T-helper 1 cell (primary cell): ENCODE measurements at places on chromosomes 5 and 9.

- no peak for DNase-seq
These were observed 76.6 kb upstream of the XPA start for GRCh38 chr9:97773723-97774122.

- DNase-seq: no peak
These were observed 3.9 kb upstream of the BARX1 start for GRCh38 chr9:93958819-93959682.

DNA sequence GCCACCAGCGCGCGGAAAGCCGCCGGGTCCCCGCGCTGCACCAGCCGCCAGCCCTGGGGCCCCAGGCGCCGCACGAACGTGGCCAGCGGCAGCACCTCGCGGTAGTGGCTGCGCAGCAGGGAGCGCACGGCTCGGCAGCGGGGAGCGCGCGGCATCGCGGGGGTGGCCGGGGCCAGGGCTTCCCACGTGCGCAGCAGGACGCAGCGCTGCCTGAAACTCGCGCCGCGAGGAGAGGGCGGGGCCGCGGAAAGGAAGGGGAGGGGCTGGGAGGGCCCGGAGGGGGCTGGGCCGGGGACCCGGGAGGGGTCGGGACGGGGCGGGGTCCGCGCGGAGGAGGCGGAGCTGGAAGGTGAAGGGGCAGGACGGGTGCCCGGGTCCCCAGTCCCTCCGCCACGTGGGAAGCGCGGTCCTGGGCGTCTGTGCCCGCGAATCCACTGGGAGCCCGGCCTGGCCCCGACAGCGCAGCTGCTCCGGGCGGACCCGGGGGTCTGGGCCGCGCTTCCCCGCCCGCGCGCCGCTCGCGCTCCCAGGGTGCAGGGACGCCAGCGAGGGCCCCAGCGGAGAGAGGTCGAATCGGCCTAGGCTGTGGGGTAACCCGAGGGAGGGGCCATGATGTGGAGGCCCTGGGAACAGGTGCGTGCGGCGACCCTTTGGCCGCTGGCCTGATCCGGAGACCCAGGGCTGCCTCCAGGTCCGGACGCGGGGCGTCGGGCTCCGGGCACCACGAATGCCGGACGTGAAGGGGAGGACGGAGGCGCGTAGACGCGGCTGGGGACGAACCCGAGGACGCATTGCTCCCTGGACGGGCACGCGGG is at the start of gene TERT:
Gene TERT (minus strand): TSS at position 234 of the 815 bp plus-strand sequence. CDS start 79 bp downstream, at position 155.
- peak; percentile 68 for DNase-seq

- DNase-seq: no peak
These were observed 38.4 kb downstream of the PRRX2 start for GRCh38 chr9:129703667-129704355.

DNA sequence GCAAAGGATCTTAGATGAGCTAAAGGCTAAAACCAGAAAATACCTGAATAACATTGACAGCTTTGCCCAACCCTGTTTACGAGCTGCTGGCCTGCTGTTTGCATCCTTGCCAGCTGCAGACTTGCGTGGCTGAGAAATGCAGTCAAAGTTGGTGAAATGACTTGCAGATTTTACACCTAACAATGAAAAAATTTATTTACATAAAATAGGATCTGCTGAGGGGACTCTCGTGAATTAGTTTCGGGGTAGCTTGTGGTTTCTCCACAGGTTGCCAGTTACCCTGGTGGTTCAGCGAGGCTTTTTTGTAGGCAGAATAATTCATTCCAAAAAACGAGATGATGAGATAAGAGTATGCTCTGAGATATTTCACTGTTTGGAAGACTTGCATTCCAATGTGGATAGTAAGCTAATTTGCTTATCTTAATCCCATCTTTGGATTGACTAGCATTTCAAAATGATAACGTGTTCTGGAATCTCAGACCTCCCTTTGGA is 65.7 kb upstream of the FANCC start:
- DNase-seq: no peak

DNA sequence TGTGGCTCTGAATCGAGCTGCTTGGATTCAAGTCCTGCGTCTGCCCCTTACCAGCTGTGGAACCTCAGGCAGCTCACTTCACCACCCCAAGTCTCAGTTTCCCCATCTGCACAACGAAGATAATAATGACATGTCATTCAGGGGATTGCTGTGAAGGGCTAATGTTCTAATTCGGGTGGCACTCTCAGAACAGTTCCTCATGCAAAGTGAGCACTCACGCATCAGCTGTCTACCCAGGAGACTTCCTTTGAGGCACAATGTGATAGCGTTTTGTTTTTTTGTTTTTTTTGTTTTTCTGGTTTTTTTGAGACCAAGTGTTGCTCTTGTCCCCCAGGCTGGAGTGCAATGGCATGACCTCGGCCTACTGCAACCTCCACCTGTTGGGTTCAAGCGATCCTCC is 56.4 kb downstream of the NTNG2 start:
- DNase-seq: no peak

DNA sequence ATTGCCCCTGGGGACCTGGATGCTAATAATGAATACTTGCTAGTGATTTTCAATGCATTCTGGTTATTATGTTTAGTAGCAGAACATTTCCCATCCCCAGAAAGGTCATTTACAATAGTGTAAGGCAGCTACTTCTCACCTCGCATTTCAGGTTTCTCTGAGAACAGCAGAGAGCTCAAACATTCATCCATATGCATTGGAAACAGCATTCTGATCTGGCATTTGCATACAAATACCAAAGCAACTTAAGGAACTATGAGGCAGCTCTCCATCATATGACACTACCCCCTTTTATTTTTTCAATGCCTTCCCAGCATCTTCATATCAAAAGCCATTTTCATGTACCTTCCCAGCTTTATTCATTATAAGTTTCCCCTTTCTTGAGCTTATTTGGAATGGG is 6.4 kb downstream of the PPP2R2B start:
- no peak for DNase-seq

DNA sequence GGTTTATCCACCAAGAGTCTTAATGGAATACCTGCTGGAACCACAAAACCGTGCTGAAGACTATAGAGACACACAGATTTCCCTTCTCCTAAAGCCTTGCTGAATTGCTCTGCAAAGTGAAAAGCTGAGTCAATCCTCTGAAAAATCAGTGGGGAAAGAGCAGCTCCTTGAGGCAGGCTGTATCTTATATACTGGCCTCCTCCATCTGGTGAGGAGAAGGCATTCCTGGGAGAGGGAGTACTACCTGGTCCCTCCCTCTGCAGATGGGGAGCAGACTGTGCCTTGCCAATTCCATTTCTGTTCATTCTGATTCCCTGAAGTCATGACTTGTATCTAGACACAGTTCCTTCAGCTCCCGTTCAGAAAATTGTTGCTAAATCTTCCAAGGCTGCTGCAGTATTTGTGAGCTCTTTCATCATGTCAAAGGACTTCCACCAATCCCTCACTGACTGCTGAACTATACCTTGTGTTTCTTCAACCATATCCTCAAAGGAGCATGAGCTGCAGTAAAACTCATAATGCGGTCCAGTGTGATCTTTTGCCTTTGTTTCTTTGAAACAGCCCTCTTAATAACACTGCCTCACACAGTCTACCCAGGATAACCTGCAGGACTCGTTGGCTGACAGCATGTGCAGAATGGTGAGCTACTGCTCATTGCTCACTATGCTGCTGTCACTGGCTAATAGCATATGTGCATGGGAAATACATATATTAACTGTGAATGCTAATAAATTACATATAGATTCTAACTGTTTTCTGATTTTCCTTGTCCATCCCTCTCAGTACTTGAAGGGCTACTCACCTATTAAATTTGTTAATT is 84.5 kb downstream of the FOXD1 start:
- DNase-seq: no peak

DNA sequence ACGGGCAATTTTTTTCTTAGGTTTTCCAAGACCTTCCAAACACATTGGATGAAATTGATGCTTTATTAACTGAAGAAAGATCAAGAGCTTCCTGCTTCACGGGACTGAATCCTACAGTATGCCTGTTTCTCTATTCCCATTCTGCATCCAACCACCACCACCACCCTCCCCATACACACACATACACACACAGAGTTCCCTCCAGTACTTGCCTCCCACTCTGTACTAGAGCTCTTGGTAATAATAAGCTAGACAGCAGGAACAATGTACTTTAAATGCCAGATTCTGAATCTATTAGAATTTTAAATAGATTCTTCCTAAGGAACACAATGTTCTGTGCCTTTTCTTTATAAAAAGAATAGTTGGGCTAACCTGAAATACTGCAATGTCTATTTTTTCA is 67.4 kb downstream of the KLF9 start:
- DNase-seq: no peak

GRCh38 chr5:156277290-156277689 is 49.7 kb upstream of the SGCD start:
- DNase-seq: no peak
